Activated CD8-positive, alpha-beta memory T cell treated with anti-CD3 and anti-CD28 coated beads, Interleukin-2, amount 10 ng/mL, durations not matched to agents 7 days and 5 days (primary cell): ENCODE measurements at places on chromosomes 3 and 15.

GRCh38 chr3:138455801-138456716 is 21.6 kb downstream of the ESYT3 start:
- H3K27me3 ChIP-seq, result no peaks in the 10 kb centered on the region
- no peak overlapping the region for H3K27ac ChIP-seq
- no peaks in the 10 kb centered on the region for H3K36me3 ChIP-seq

GRCh38 chr3:126186271-126186670 is 5.9 kb upstream of the ALDH1L1 start:
- H3K27me3 ChIP-seq, result peaks cover 39% of the 10 kb centered on the region
- no peak for DNase-seq
- H3K36me3 ChIP-seq, result no peaks in the 10 kb centered on the region
- no peak overlapping the region for H3K4me3 ChIP-seq
- no peaks in the 10 kb centered on the region for H3K4me1 ChIP-seq

- no peak overlapping the region for H3K4me3 ChIP-seq
- peak; percentile 85 for DNase-seq
- H3K36me3 ChIP-seq, result peaks cover 27% of the 10 kb centered on the region
- H3K27me3 ChIP-seq, result no peaks in the 10 kb centered on the region
- peaks cover 56% of the 10 kb centered on the region for H3K4me1 ChIP-seq
- no peak overlapping the region for H3K27ac ChIP-seq
These were observed 519 bp downstream of the ASB7 start for GRCh38 chr15:100602823-100603393.

DNA sequence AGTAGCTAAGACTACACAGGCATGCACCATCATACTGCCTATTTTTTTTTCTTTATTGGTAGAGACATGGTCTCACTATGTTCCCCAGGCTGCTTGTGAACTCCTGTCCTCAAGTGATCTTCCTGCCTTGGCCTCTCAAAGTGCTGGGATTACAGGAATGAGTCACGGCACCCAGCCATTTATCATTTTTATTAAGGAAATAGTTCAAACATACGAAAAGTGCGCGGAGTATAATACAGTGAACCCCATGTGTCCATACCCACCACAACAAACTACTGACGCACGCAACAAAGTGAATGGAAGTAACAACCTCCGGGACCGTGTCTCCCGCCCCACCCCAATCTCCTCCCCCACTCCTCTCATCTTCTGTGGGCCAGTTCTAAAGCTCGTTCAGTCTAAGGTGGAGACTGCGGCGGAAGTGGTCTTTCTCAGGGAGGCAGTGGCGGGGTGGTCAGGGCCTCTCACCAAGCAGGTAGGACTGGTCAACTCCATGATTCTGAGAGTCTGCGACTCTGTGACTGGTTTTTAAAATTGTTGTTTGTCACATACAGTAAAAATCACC is 42.1 kb downstream of the DNAJB8 start:
- no peak overlapping the region for H3K27ac ChIP-seq
- no peak overlapping the region for H3K4me3 ChIP-seq
- no peak for DNase-seq
- peaks cover 5% of the 10 kb centered on the region for H3K27me3 ChIP-seq
- H3K4me1 ChIP-seq, result peaks cover 2% of the 10 kb centered on the region
- no peaks in the 10 kb centered on the region for H3K36me3 ChIP-seq

DNA sequence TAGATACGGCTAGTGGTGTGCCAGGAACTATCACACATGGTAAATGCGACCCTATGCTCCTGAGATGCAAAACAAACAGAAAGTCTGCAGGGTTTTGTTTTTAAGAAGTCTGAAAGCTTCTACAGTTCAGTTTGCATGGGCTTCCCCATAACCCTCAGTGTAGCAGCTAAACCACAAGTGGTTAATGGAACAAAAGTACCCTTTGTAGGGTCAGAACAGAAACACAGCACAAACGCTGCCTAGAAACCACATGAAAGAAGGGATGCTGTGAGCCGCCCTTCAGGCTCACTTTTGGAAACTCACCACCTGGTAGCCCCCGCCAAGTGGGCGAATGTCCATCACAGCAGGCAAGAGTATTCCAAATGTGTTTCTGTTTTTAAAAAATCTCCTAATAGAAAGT is 46.2 kb downstream of the CTDSPL start:
- DNase-seq, result peak; percentile 68
- H3K36me3 ChIP-seq, result no peaks in the 10 kb centered on the region
- peaks cover 62% of the 10 kb centered on the region for H3K4me1 ChIP-seq
- peak overlapping the region; percentile 57 for H3K4me3 ChIP-seq

- H3K27me3 ChIP-seq, result no peaks in the 10 kb centered on the region
- no peaks in the 10 kb centered on the region for H3K36me3 ChIP-seq
- no peak for DNase-seq
- H3K27ac ChIP-seq, result no peak overlapping the region
- no peak overlapping the region for H3K4me3 ChIP-seq
These were observed 117.4 kb downstream of the ATG7 start for GRCh38 chr3:11389386-11390268.

DNA sequence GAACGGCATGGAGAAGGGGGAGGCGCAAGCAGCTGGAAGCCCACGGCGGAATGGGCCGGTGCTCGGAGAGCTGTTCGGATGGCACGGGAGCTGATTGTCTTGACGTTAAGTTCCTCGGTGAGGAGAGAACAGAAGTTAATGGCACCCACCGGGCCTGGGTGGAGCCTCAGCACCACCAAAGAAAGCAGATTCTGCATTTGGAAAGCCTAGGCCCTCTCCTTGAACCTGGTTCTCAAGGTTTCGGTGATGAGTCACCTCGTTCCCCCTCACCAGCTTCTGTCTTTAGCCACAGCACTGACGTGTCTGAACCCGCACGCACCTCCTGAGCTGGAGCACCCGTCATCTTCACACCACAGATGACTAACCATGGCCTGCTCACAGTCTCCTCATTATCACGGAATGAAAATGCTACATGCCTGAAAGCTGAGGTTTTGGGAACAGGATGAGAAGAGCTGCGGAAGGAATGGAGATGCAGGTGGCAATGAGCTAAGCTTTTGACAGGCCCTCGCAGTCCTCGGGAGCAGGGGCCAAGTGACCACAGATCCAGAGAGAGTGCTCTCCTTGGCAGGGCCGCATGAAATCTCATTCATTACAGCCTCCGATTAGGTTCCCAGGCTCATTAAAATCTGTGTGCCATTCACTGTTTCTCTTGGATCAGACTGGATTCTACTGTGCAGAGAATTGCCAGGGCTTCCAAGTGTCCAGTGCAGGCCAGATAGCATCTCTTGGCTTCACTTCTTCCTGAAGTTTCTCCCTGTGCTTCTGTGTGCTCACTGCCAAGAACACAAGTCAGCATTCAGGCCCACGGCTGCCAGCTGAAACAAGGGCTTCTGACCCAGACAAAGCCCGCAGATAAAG is 96.3 kb upstream of the DLG1 start:
- H3K27ac ChIP-seq, result peak overlapping the region; percentile 71
- H3K36me3 ChIP-seq, result peaks cover 3% of the 10 kb centered on the region
- peaks cover 30% of the 10 kb centered on the region for H3K27me3 ChIP-seq
- H3K4me3 ChIP-seq, result no peak overlapping the region
- peak; percentile 93 for DNase-seq

- H3K27ac ChIP-seq, result no peak overlapping the region
- H3K4me1 ChIP-seq, result no peaks in the 10 kb centered on the region
- no peak overlapping the region for H3K4me3 ChIP-seq
- no peaks in the 10 kb centered on the region for H3K36me3 ChIP-seq
These were observed 19.3 kb downstream of the SPRED1 start for GRCh38 chr15:38271895-38272294.

GRCh38 chr3:72043204-72044133 is 258.5 kb upstream of the PROK2 start:
- H3K4me1 ChIP-seq, result no peaks in the 10 kb centered on the region
- H3K27ac ChIP-seq, result no peak overlapping the region

GRCh38 chr15:80581976-80582375 is 113.1 kb upstream of the ABHD17C start:
- H3K27ac ChIP-seq, result no peak overlapping the region
- H3K4me1 ChIP-seq, result no peaks in the 10 kb centered on the region

- H3K4me3 ChIP-seq, result no peak overlapping the region
- H3K36me3 ChIP-seq, result peaks cover 5% of the 10 kb centered on the region
- H3K4me1 ChIP-seq, result peaks cover 17% of the 10 kb centered on the region
- no peaks in the 10 kb centered on the region for H3K27me3 ChIP-seq
- DNase-seq, result no peak
These were observed 119.4 kb downstream of the ATP10A start for GRCh38 chr15:25743548-25744275.

DNA sequence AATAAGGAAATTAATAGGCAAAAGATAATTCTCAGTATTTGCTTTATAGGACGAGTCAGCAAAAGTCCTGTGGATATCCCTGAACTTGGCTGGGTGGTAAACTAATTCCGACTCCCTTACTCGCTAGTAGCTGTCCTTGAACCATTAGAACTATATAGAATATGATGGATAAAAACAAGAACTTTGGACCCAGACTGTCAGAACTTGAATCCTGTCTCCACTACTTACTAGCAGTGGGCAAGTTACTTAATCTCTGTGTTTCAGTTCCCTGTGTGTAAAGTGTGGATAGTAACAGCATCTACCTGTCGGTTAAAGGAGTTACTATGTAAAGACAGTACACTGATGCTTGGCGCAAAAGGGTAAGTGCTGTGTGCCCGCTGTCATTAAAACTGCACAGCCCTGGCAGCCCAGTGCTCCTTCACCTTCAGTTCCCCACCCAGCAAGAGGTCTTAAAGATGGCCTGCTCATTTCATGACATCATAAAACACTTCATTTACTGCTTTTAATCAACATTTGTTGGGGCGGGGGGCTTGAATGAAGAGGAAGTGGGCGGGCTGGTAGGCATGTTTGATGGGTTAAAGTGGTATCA is 7.3 kb downstream of the TPM1 start:
- H3K4me1 ChIP-seq, result peaks cover 21% of the 10 kb centered on the region
- no peaks in the 10 kb centered on the region for H3K36me3 ChIP-seq
- no peak for DNase-seq
- no peak overlapping the region for H3K4me3 ChIP-seq
- peaks cover 52% of the 10 kb centered on the region for H3K27me3 ChIP-seq

DNA sequence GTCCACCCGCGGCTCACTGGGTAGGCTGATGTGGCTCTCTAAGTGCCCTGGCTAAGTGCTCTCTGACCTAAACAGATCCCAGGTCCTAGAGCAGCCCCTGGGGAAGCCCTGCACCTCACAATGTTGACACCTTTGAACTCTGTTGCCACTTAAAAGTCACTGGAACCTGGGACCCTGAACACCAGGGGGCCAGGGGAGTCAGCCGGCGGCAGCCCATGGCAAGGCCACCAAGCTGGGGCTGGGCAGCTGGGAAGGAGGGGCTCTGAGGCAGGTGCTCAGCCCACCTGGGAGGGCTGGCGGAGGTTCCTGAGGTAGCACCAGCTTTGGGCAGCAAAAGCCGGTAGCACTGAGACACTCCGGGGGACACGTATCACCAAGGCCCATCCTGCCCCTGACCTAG is 129.0 kb downstream of the CHSY1 start:
- DNase-seq, result peak; percentile 49
- H3K27me3 ChIP-seq, result no peaks in the 10 kb centered on the region
- no peak overlapping the region for H3K27ac ChIP-seq
- peaks cover 18% of the 10 kb centered on the region for H3K36me3 ChIP-seq

DNA sequence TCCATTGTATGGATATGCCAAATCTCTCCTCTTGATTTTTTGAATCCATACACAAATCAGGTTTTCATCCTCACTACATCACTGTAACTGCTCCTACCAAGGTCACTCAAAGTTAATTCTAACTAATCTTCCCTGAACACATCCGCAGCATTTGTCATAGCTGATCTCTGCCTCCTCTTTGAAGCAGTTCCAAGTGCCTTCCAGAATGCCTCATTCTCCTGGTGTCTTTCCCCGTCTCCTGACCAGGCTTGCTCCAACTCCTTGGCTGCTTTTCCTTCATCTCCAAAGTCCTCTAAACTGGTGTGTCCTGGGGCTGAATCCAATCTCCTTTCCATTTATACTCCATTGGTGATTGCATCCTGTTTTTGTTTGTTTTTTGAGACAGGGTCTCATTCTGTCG is 26.8 kb downstream of the KLHDC8B start:
- H3K27ac ChIP-seq, result no peak overlapping the region
- peaks cover 7% of the 10 kb centered on the region for H3K27me3 ChIP-seq
- H3K36me3 ChIP-seq, result no peaks in the 10 kb centered on the region
- no peaks in the 10 kb centered on the region for H3K4me1 ChIP-seq

DNA sequence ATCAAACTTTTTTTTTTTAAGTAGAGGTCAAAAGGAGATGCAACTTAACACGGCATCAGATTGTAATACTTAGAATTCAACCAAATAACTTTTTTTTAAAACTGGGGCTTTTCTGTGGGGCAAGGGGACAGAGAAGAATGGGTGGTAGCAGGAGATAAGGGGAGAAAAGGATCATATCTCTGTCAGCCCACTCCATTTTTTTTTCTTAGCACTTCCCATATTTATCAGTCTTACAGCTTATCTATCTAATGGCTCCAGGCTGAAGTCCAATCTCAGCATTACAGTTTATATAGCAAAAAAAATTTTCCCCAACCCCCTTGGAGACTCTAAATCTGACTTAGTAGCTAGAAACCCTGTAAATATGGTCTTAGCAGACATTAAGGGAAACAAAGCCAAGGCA is 69.3 kb downstream of the PIK3R4 start:
- no peaks in the 10 kb centered on the region for H3K4me1 ChIP-seq
- no peak for DNase-seq
- H3K27me3 ChIP-seq, result no peaks in the 10 kb centered on the region
- H3K27ac ChIP-seq, result no peak overlapping the region
- H3K4me3 ChIP-seq, result no peak overlapping the region
- peaks cover 26% of the 10 kb centered on the region for H3K36me3 ChIP-seq
